Memory B cell (primary cell): ENCODE measurements at places on chromosomes 3 and 15.

DNA sequence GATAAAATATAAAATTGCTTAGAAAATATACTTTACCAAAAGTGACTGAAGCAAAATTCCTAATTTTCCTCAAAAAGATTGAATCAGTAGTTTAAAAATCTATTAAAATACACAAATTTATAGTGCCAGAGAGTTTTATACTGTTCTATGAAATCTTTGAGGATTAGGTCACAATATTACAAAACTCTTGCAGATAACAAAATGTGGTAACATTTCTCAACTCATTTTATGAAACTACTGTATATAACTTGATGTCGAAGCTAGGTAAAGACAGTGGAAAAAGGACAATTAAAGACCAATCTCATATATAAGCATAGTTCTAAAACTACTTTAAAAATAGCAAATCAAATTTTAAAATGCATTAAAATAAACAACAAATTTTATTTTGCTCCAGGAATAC, 15.9 kb downstream of the VEPH1 start:
- no peaks in the 10 kb centered on the region for H3K4me1 ChIP-seq
- H3K27ac ChIP-seq: no peak overlapping the region
- no peaks in the 10 kb centered on the region for H3K36me3 ChIP-seq
- H3K27me3 ChIP-seq: peaks cover 2% of the 10 kb centered on the region
- no peak overlapping the region for H3K4me3 ChIP-seq

DNA sequence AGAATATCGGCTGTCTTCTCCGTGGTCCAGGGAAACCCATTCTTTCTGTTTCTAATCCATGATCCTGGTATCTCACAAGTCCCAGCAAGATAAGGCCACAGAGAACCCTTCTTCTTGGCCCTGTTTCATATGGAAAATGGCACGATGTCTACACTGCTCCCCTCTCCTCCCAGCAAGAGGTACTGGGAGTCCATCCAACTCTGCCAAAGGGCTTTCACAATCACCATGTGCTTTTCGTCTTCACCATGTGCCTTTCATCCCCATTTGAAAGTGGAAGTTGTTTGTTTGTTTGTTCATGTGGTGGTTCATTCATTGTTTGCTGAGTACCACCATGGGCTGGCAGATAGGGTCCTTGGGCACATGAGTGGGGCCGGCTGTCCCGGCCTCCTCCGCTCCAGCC, 5.5 kb downstream of the ITIH3 start:
- H3K27me3 ChIP-seq: peaks cover 3% of the 10 kb centered on the region
- no peak for DNase-seq
- H3K27ac ChIP-seq: no peak overlapping the region

- H3K27ac ChIP-seq: no peak overlapping the region
- peaks cover 4% of the 10 kb centered on the region for H3K36me3 ChIP-seq
- no peak overlapping the region for H3K4me3 ChIP-seq
- DNase-seq: no peak
Observed at GRCh38 chr3:119156868-119157267, 10.9 kb downstream of the TEX55 start.

- H3K27ac ChIP-seq: no peak overlapping the region
- H3K4me1 ChIP-seq: no peaks in the 10 kb centered on the region
- no peaks in the 10 kb centered on the region for H3K36me3 ChIP-seq
Observed at GRCh38 chr3:183907911-183908331, 23.2 kb upstream of the PARL start.

GRCh38 chr15:93608643-93609148, 519.7 kb upstream of the RGMA start:
- H3K27me3 ChIP-seq: no peaks in the 10 kb centered on the region
- H3K4me1 ChIP-seq: no peaks in the 10 kb centered on the region
- H3K36me3 ChIP-seq: no peaks in the 10 kb centered on the region
- DNase-seq: no peak
- no peak overlapping the region for H3K4me3 ChIP-seq
- no peak overlapping the region for H3K27ac ChIP-seq

- no peaks in the 10 kb centered on the region for H3K27me3 ChIP-seq
- H3K4me1 ChIP-seq: peaks cover 19% of the 10 kb centered on the region
- H3K4me3 ChIP-seq: no peak overlapping the region
- no peak overlapping the region for H3K27ac ChIP-seq
- no peak for DNase-seq
Observed at GRCh38 chr3:112512320-112512719, 13.0 kb upstream of the BTLA start.

DNA sequence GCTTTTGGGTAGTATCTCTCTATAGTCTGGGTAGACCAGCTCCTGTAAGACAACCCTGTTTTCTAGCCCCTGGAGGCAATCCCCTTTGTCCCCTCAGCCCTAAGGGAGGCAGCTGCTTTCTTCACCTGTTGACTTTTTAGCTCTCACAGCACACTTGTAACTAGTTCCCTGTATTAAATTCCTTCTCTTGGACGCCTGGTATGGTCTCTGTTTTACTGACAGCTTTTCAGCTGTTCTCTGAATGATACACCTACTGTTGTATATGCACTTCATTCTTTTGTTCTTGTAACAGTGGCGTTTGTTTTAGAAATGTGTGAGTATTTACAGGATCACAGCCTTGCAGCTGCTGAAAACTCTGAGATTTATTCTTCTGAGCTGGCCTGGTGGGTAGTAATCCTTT, 413.0 kb upstream of the RBMS3 start:
- no peaks in the 10 kb centered on the region for H3K27me3 ChIP-seq
- H3K4me3 ChIP-seq: no peak overlapping the region
- no peak for DNase-seq
- no peaks in the 10 kb centered on the region for H3K4me1 ChIP-seq
- no peaks in the 10 kb centered on the region for H3K36me3 ChIP-seq

DNA sequence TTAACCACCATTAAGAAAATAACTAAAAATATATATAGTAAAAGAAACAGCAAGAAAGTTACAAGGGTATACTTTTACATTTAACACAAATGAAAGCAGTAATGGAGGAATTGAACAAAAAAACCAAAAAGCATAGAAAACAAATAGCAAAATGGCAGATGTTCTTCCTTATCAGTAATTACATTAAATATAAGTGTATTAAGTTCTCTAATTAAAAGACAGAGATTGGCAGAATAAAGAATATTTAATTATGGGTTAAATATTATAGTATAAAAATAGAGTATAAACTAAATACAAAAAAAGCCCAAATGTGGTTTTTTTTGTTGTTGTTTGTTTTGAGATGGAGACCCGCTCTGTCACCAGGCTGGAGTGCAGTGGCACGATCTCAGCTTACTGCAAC, 20.5 kb downstream of the EHHADH start:
- no peaks in the 10 kb centered on the region for H3K4me1 ChIP-seq
- DNase-seq: no peak
- no peak overlapping the region for H3K27ac ChIP-seq
- peaks cover 4% of the 10 kb centered on the region for H3K36me3 ChIP-seq
- no peak overlapping the region for H3K4me3 ChIP-seq

GRCh38 chr3:138942271-138942670, 4.7 kb downstream of the FOXL2 start:
- DNase-seq: no peak
- H3K4me1 ChIP-seq: peaks cover 9% of the 10 kb centered on the region
- H3K27ac ChIP-seq: no peak overlapping the region
- H3K27me3 ChIP-seq: peaks cover 33% of the 10 kb centered on the region
- H3K4me3 ChIP-seq: no peak overlapping the region
